ENCODE measurements at places on chromosomes 7 and 10.

- no peak for DNase-seq
Measured at GRCh38 chr10:27618036-27618615, 114.0 kb downstream of the RAB18 start.

DNA sequence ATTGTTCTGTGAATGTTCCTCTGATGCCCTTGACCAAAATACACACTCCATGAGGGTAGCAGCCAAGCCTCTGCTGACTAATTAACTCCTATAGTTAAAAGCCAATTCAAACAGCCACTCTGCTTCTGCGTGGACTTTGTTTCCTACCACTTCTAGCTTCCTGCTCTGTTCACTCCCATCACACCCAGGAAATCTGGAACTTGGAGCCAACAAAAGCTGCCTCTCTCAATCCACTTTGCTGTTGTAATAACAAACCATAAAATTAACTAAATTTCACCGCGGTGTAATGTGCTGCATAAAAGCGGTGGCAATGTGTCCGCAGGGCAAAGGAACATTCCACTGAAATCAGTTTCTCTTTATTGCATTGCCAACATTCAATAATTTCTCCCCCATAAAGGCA, 239.5 kb downstream of the PLXNA4 start:
- DNase-seq = no peak

DNA sequence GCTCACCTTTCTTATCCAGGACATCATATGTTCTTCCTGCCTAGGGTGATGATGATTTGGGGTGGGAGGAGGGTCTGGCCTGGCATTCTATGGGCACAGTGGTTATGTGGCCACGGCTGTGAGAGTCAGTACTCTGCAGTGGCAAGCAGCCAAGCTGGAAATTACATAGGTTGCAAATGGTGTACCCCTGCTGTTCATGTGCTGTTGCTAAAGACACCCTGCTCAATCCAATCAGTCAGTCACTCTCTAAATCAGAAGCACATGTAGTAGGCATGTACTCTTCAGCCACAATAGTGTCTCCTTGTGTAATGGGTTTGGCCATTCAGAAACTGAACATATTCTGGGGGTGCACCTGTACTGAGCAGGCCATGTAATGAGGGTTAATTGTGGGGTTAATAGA, 449.1 kb upstream of the ANKRD30A start:
- DNase-seq = no peak

DNA sequence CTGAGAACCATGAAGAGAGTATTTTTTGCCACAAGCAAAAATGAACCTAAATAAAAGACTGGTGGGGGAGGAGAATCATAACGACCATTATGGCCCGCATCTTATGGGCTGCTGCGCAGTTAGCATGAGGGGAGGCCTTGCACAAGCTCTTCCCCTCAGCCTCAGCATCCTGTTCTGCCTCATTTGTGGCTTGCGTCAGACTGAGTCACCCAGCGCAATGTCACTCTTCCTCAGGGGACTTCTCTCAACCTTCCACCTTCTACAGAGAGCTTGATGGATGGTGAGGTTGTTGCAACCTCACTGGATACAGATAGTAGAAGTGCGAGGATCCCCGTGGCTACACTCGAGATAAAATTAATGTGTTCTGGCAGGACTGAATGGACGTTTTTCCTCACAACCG, 16.8 kb upstream of the GPR15LG start:
- DNase-seq = no peak

GRCh38 chr7:36387435-36388231, 2.0 kb upstream of the ANLN start:
- DNase-seq = no peak

GRCh38 chr7:43756368-43757072, 2.0 kb upstream of the BLVRA start:
- DNase-seq = no peak

DNA sequence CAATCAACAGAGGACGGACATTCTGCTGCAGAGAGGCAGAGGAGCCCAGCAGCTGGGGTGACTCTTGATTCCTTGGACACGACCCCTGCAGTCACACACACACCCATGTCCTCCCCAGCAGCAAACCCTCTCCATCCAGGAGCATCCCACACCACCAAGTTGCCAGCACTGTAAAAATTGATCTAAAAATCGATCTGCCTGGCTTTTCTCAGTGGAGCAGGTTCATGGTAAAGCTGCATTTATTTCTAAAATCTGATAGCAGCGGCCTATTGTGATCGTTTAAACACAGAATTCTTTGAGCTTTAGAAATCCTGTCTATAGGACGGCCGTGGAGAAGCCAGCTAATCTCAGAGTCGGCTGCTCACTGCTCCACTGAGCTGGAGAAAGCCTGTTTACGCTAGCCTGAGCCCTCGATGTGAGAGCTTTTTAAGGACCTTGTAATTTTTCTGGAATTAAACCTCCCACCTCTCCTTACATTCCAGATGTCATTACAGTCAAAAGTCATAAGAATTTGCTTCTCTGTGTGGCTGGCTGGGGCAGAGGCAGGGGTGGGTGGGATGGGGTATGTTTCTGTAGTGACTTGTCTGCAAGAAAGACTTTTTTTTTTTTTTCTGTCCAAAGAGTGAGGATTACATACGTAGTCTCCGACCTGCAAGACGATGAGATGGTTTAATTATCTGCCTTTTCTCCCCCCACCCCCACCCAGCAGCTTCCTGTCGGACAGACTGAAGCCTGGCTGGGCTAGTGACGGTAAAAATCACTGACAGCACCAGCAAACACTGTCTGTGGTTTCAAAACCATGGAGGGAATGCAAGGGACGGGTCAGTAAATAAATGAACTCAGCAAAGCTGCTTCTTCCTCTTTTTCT, 31.6 kb downstream of the TRIM8 start:
- peak; percentile 29 for DNase-seq

GRCh38 chr10:125216861-125217260, 56.5 kb upstream of the CTBP2 start:
- DNase-seq = no peak

DNA sequence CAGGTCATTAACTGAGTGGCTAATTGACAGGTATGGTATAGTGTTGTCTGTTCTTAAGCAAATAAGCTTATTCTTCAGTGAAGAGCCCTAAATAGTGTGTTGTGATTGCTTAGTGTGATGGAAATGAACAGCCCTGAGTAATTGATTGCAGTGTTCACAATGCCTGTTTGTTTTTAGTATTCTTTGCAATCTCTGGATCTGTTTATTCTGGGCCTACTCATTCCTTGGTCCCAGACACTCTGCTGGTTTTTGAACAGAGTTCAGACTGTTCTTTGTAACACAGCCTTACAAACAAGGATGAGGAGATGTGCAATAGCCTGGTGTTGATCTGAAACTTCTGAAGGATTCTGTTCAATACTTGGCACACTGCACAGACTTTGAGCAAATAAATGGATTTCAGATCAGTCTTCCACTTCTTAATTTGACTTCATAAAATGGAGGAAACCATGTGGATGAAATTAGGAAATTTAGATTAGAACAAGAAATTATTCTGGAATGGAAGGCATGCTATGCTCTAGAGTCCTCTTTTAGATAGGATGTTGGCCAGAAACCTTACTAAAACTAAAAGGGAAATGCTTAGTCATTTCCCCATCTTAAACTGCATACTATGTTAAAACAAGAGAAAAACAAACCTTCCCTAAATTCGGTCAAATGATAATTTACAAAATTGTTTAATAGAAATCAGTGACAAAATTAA, 444.2 kb upstream of the SEMA3D start:
- no peak for DNase-seq

GRCh38 chr10:123848564-123849457, 42.8 kb downstream of the CPXM2 start:
- no peak for DNase-seq

GRCh38 chr7:31059551-31059950, 7.4 kb downstream of the ADCYAP1R1 start:
- no peak for DNase-seq

- DNase-seq = no peak
Measured at GRCh38 chr7:150668472-150668911, 17.0 kb upstream of the GIMAP2 start.

- DNase-seq = no peak
Measured at GRCh38 chr7:27191833-27192545, 7.0 kb upstream of the HOXA11 start.

GRCh38 chr10:5038101-5038500, 34.4 kb upstream of the AKR1C2 start:
- DNase-seq = no peak

GRCh38 chr10:134247-135131, 766 bp upstream of the ZMYND11 start:
- DNase-seq = peak; percentile 62

DNA sequence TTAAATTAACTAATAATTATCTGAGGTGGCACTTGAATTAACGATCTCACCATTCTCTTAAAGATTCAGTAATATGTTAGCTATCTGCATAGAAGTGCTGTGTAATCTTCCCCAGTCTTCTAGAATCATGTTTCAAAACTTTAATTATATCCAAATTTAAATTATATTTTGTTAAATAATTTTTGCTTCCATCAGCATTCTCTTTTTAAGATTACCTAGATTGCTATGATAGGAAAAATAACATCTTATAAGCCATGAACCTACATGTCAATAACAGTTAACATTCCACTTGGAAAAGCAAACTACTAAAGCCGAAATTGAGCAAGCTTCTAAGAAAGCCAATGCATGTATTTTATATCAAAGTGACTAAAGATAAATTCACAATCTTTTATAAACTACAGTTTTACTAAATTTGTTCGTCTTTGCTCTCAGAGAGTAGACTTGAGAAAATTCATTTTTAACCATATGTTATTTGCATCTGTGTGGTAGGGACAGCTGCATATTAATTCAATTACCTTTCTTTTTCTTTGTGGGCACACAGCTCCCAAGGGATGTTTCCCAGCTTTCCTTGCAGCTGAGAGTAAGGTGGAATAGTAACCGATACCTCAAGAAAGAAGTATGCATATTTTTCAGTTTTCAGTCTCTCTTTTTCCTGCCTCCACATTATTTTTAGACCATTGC, 105.4 kb upstream of the ABCB5 start:
- no peak for DNase-seq

GRCh38 chr10:78455811-78456210, 422.1 kb downstream of the RPS24 start:
- no peak for DNase-seq

DNA sequence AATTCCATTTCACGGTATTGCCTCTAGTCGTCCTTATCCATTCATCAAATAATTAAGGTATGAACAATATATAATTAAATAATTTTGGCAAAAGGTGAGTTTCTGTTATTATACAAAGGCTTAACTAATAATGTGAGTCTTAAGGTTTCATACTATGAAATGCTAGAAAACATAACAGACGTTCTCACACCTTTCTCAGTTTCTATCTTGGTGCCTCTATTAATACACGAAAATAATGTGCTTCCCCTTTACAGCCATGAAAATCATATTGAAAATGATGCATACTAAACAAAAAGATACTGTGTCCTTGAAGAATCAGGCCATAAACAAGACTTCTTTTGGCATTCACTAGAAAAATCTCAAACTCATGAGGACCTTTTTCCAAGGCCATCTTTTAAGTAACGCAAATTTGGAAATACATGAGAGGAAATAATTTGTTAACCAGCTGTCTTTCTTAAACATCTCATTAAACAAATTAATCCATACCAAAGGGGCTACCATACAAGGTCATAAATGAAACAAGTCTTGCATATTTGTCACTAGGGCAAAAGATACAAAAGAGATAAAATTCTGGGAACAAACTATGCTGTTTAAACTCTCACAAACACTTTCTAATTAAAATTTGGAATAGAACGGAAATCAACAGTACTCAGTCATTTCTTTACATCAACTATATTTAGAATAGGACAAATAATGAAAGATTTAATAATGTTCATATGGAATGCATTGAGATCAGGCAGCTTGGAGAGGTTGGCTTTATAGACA, 53.9 kb upstream of the CAV2 start:
- no peak for DNase-seq

DNA sequence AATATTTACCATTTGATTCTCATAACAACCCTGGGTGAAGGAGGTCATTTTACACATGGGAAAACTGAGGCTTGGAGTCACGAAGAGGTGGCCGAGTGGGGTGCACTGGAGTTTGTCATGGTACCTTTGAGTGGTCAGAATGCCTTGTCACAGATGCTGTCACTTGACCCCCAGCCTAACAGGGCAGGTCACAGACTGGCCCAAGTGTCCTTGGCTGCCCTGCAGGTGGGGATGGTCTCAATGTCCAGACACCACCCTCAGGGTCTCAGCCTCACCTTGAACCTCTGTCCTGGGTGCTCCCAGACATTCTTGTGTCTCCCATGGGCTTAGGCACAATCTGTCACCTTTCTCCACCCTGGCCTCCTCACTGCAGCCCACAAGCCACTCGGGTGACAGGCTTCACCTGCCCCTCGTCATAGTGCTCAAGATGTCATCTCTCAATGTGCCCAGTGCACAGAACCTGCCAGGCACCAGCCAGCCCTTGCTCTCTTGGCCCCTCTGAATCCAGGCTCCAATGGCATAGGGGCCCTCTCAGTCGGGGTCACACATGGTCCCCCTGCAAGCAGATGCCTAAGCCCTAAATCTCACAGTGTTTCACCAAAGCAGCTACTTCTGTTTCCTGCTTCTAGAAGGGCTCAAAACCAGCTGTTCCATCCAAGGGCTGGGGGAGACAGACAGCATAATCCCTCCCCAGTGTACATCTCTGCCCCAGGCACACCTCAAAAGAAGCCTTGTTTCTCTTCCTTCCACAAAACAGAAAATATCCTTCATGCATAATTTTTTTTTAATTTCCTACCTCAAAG, 76.8 kb upstream of the NANOS1 start:
- no peak for DNase-seq

DNA sequence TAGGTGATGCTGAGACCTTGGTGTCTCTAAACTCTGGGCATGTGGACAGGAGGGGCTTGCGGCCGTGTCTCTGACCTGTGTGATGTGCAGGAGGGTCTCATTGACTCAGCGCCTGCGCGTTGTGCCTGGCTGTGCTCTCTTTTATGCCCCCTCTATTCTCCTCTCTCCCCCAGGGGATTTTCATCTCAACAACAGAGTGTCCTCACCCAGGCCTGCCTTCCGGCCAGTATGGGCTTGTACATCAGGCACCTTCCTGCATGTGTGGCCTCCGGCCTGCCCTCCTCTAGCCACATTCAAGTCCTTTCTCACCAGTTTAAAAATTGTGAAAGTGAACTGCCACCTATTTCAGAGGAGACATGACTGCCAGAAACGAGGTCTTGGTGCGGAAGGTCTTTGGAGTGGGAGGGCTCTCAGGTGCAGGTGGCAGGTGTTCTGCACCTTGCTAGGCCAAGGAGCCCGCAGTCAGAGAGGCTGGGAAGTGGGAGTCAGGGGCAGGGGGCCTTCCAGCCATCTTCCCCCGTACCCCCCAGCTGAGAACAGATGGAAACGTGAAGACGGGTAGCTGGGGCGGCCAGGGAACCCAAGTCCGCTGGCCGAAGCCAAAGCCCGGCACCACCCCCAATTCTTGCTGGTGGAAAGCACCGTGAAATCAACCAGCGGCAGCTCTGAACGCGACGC, 531 bp upstream of the INTS15 start:
- DNase-seq = no peak

DNA sequence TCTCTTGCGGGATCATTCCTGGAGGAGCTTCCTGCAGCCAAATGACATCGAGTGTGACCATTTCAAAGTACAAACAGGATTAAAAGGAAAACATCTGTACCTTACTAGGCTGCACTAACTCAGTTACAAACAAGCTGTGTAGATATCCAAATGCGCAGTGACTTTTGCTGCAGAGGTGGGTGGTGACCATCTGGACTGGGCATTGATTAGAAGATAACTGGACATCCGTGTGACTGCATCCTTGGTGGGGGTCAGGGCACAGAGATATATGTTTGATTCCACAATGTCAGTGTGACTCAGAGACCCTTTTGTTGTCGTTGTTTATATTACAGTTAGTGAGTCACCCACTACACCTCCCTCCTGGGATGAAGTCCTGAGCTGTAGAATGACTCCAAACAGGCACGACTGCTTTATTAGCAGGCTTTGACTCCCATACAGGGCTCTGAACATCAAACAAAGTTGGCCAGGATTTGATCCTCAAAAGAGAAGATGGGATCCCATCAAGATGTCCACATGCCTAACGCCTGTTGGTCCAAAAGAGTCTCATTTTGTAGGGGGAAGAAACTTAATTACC, 56.7 kb upstream of the SDK1 start:
- DNase-seq = no peak

Measured in hypothalamus (tissue), 51 donors.